NCI-H774 (cell line): ENCODE measurements at places on chromosomes 4 and X.

GRCh38 chr4:153927451-153927850 lies 138.6 kb upstream of the SFRP2 start:
- DNase-seq: no peak

DNA sequence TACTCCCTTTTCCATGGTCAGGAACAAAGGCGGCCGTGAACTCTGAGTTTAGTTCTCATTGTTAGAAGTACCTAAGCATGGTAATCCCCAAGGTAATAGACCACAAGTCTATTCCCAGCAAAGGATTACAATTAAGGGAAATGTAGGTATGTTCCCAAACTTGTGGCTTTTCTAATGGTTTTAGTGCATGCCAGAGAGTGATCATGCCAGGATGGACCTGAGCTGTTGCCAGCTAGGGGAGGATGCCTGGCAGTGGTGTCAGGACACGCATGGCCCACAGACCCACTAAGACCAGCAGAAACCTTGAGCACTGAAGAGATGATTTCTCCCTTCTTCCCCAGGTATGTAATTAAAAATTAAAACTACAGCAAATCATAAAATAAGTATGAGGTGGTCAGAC lies 60.8 kb downstream of the COQ2 start:
- no peak for DNase-seq

GRCh38 chr4:141657550-141658250 lies 21.3 kb downstream of the IL15 start:
- DNase-seq: no peak

- DNase-seq: peak; percentile 18
Measured at GRCh38 chr4:113760795-113761619, 531 bp downstream of the CAMK2D start.

GRCh38 chr4:1043651-1044468 lies 32.4 kb downstream of the FGFRL1 start:
- DNase-seq: no peak

- DNase-seq: no peak
Measured at GRCh38 chr4:15423285-15423711, 4.5 kb upstream of the C1QTNF7 start.

DNA sequence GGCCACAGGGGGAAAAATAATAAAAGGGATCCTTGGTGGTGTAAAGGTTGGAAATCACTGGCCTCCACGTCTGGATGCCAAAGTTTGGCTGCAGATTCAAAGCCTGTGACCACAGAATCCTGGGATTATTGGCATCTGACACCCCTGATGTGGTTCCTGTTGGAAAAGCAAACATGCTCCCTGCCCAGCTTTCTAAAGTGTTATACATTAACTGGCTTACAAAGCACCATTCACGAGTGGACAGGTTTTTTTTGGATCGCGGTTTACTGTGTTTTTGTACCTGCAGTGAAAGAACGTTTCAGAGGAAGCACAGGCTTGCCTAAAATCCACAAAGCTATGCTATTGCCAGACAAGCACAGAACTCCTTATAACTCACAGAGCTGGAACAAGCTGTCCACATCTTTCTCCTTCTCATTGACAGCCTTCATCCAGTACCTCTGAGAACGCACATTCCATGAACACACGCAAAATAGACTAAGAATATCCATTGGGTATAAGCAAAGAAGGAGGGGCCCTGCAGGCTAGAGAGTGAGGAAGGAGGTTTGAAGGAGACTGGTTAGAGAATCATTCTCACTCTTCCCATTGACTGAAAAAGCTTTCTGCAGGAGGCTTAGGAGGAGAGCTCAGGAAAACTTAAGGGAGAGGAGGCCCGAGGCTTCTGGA lies 14.5 kb upstream of the CAPN6 start:
- no peak for DNase-seq

GRCh38 chrX:149950681-149951080 lies 12.4 kb upstream of the EOLA2 start:
- no peak for DNase-seq

DNA sequence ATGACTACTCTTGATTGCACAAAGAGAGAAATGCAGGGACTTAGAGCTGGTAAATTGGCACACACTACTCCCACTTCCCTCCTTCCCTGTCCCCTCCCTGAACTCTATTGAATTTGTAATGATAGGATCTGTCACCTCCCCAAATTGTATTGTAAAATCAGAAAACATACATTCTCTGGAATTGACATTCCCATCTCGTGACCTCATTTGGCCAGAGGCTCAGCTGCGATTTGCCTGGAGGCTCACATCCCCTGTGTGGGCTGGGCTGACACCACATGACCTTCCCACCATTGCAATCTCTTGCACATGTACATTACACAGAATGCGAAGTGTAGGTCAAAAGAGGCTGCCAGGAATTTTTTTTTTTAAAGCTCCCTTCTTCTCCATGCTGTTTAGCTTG lies 172.1 kb downstream of the MID1IP1 start:
- DNase-seq: no peak

- no peak for DNase-seq
Measured at GRCh38 chr4:88965053-88965452, 91.9 kb downstream of the FAM13A start.

- DNase-seq: no peak
Measured at GRCh38 chr4:55906989-55907388, 41.8 kb upstream of the CEP135 start.

DNA sequence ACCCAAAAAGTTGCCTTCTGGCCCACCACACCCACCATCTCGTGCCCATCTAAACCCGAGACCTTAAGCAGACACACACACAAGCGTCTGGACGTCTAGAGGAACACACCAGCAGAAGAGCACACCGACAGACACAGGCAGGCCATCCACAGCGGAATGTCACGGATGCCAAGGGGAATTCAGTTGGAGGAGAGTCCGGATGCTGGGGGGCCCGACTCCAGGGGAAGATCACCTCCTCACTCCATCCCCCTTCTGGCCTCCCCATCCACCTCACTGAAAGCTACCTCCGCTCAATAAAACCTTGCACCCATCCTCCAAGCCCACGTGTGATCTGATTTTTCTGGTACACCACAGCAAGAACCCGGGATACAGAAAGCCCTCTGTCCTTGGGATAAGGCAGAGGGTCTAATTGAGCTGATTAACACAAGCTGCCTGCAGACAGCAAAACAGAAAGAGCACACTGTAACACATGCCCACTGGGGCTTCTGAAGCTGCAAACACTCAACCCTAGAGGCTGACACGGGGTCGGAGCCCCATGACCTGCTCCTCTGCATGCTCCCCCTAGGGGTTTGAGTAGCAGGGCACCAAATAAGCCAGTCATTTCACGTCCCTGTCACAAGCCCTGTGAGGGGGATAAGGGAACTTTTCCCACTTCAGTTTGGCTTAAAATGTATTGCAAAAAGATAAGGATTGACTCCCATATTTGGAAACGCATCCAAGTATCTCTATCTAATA lies 339.6 kb upstream of the PCDH10 start:
- no peak for DNase-seq

- DNase-seq: no peak
Measured at GRCh38 chr4:99711657-99712056, 54.0 kb upstream of the C4orf54 start.

GRCh38 chrX:70009970-70010369 lies 39.8 kb downstream of the AWAT2 start:
- no peak for DNase-seq

DNA sequence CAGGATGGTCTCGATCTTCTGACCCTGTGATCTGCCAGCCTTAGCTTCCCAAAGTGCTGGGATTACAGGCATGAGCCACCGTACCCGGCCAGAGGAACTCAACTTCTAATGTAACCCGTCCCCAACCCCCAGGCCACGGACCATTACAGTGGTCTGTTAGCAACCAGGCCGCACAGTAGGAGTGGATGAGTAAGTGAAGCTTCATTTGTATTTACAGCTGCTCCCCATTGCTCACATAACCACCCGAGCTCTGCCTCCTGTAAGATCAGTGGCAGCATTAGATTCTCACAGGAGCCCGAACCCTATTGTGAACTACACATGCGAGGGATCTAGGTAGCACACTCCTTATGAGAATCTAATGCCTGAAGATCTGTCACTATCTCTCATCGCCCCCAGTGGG lies 119.6 kb downstream of the SHROOM3 start:
- no peak for DNase-seq

DNA sequence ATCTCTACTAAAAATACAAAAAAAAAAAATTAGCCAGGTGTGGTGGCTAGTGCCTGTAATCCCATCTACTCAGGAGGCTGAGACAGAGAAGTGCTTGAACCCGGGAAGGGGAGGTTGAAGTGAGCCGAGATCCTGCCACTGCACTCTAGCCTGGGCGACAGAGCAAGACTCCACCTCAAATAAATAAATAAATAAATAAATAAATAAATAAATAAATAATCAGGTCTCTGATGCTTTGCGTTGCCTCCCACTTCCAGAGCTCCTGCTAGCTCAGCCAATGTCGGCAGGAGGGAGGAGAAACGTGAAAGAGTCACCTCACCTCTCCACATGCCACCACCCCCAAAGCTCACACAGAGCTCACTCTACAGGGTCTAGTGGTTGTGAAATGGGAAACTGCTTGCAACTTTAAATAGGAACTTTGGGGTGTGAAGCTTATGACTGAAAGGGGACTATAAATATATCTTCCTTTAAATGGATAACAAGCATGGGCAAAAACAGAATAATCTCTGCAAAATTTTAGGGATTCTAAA lies 7.9 kb downstream of the SMIM31 start:
- no peak for DNase-seq

DNA sequence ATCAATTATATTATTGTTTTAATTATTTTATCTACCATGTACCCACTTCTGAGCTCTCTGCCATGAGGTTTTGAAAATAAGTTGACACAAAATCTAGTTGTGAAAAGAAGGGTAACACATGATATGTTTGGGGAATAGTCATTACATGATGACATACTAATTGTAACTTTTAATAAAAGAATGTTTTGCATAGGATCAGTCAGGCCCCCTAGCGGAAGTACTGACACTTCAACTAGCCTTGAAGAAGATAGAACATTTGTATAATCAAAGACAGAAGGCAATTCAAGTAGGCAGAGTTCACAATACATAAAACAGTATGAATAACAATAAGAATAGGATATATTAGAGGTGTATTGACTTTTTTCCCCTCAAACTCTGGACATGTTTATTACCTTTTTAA lies 1191.0 kb upstream of the AGA start:
- no peak for DNase-seq

GRCh38 chrX:51461053-51462044 lies 35.0 kb downstream of the NUDT11 start:
- DNase-seq: no peak

GRCh38 chrX:39854772-39855747 lies 242.7 kb downstream of the BCOR start:
- no peak for DNase-seq

DNA sequence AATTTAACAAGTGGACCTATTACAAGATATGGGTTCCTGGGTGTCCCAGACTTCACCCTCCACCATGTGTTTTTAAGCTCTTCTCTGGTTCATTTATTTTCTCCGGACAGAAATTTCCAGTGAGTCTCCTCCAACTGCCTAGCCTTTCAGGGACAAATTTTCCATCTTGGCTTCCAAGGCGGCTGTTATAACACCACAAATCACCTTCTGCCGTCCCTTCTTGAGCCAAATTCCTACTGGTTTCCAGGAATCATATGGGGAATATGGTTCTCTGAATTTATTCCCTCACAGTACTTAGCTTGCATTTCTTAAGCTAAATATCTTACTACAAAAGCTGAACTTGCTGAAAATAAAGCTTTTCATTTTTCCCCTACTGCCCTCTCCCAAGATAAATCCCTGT lies 18.8 kb downstream of the NEXMIF start:
- DNase-seq: no peak

DNA sequence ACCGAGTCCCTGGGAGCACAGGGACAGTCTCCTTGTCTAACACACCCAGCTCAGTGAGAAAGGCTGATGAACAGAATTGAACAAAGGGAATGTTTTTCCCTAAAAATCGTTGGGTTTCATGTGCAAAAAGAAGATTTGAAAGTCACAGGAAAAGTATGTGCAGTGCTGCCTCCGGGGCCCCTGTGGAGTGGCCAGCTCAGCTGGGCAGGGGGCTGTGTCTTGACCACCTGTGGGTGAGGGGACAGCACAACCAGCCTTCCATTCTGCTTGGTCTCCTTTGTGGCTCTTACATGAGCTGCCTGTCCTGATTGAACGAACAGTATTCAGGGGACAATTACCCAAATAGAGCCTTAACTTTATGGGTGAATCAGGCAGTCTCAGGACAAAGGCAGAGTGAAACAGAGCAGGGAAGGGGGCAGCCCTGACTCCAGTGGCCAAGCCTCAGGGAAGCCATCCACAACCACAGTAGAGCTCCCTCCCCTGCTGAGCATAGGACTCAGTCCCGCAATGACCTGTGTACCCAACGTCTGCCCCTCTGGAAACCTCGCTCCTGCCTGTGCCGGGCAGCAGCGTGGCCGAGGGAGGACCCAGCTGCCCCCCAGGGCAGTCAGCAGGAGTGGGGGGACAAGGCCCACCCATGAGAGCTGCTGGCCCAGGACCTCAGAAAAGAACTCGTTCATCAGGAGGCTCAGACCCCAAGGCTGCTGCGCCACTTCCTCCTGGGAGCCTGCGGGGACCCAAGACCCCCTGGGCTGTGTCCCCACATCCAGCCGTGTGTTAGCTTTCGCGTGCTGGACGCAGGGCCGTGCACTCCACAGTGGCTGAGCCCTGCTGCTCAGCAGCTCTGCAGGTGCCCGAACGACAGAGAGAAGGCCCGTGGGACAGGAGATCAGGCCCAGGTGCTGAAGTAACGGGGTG lies 59.6 kb upstream of the MXD4 start:
- no peak for DNase-seq

GRCh38 chr4:52843958-52844357 lies 18.2 kb upstream of the RASL11B start:
- no peak for DNase-seq

GRCh38 chr4:102335616-102336015 lies 9.7 kb downstream of the SLC39A8 start:
- DNase-seq: no peak

DNA sequence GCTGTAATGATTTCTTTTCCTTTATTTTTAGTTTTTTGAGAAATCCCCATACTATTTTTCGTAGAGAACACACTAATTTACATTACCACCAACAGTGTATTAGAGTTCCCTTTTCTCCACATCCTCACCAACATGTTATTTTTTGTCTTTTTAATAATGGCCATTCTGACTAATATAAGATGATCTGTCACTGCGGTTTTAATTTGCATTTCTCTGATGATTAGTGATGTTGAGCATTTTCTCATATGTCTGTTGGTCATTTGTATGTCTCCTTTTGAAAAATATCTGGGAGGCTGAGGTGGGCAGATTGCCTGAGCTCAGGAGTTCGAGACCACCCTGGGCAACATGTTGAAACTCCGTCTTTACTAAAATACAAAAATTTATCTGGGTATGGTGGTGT lies 30.2 kb downstream of the SPINK2 start:
- no peak for DNase-seq

- DNase-seq: no peak
Measured at GRCh38 chr4:166903408-166903807, 330.9 kb downstream of the SPOCK3 start.

DNA sequence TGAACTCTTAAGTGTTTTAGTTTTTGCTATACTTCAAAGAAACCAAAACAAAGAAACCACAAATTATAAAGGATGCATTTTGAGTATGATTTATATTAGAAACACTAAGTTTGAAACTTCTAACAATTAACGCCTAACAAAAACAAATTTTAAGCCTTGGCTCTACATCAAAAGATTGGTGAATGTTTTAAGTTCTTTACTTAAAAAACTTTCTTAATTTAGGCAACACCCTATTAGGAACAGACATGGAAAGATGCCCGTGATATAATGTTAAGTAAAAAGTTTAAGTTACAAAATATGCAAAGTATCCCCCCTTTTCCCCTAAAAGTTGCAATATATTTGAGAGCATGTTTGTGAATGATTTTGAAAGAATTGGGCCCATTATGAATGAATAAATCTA lies 21.2 kb downstream of the PROM1 start:
- DNase-seq: no peak
